Cortex of kidney (tissue), 1 donor: ENCODE measurements at places on chromosomes 4 and X.

GRCh38 chr4:76511947-76512346, 76.9 kb downstream of the SHROOM3 start:
- DNase-seq, result no peak

DNA sequence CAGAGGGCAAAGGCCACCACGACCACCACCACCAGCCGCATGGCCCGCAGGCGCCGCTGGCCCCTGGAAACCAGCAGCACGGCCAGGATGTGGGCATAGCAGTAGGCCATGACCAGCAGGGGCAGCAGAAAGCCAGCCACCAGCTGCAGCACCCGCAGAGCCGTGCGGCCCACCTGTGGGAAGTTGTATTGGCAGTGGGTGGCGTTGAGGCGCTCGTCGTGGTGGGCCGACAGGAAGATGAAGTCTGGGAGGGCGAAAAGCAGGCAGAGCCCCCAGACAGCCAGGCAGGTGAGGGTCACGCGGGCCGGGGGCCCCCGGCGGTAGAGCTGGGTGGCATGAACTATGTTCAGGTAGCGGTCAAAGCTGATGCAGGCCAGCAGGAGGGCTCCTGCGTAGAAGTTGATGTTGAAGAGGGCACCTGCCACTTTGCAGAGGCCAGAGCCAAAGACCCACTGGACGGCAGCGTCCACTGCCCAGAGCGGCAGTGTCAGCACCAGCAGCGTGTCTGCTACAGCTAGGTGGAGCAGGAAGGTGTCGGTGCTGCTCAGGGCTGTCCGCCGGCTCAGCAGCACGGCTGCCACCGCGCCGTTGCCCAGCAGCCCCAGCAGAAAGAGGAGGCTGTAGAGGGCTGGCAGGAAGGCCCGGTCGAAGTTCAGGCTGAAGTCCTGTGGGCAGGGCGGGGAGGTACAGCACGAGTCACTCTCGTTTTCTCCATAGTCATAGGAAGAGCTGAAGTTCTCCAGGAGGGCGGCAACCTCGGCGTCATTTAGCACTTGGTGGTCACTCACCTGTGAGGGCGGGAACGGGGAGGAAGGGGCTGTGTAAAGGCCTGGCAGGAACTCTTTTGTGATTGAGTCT, 1.4 kb downstream of the CXCR3 start:
- DNase-seq, result no peak

- DNase-seq, result no peak
These were observed 52.9 kb upstream of the TENM3 start for GRCh38 chr4:182190306-182190705.

GRCh38 chr4:121321466-121321865, 59.4 kb downstream of the QRFPR start:
- DNase-seq, result no peak

DNA sequence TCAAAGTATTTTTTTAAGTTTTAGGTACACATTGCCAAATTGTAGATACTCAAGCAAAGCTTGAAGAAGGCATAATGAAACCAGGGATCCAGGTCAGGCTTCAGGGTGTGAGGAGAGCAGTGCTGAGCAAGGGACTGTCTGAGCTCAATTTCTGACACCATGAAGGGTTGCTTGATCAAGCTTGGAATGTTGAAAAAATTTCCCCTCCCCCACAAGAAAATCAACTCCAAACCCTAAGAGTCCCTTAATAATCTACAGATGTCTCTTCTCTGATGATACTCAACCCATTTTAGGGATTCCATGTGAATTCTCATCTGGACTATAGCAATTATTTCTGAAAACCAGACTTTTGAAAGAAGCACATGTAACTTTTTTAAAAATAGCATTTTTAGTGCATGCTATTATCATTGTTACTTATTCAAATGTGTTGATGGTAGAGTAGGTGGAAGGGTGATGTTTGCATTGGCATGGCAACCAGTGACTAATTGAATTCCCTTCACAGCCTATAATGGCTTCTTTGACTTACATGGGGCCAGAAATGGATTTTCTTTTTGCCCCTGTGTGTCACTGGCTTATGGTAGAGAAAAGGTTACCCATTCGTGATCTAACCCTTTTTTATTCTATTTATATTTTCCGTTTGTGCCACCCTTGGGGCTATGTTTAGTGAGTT, 252.0 kb downstream of the FBXW7 start:
- DNase-seq, result no peak

- DNase-seq, result no peak
These were observed 21.4 kb downstream of the HELT start for GRCh38 chr4:185039508-185040273.

GRCh38 chr4:15007201-15007600, 4.9 kb downstream of the CPEB2 start:
- no peak for DNase-seq

DNA sequence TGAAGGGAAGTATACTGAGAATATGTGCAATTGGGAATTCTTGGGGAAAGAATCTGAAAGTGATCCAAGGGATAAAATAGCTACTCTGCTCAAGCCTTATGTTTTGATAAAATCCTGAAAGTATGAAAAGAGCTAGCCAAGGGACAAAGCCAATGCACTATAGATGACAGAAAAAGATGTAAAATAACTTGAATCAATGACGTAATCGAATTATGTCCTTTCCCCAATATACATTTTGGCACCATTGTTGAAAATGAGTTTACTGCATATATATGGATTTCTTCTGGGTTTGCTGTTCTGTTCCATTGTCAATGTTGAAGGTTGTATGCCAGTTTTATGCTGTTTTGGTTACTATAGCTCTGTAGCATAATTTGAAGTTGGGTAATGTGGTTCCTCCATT, 407.3 kb downstream of the DCAF12L2 start:
- no peak for DNase-seq

GRCh38 chr4:26061248-26061986, 147.4 kb downstream of the SMIM20 start:
- no peak for DNase-seq

DNA sequence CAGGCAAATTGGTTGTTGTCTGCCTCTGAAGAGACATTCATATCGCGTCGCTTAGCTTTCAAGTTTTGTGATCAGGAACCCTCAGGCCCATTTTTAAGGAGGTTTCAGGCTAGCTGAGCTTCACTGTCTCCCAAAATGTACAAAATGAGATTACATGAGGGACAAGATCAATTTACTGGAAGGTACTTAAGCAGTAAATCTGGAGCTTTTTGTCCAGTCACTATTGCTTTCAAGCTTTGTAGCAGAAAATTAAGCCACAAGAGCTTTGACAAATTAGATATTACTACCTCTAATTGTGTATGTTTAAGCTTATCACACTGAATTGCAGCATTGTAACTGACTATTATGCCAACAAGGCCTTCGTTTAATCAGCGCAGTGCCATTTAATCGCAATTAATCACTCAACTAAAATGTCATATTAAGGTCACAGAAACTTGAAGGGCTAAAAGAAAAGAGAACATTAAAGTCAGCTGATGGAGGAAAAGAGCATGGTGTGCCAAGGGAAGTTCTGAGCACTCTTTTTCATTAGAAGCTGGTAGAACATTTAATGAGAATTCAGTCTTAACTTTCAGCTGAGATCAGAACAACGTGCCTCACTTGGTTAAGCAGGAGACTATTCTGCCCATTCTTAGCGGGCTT, 353.0 kb downstream of the FBXO8 start:
- DNase-seq, result no peak

- DNase-seq, result no peak
These were observed 601 bp downstream of the INPP4B start for GRCh38 chr4:142845293-142846107.

GRCh38 chrX:136779346-136779781, 1.4 kb downstream of the ARHGEF6 start:
- no peak for DNase-seq

DNA sequence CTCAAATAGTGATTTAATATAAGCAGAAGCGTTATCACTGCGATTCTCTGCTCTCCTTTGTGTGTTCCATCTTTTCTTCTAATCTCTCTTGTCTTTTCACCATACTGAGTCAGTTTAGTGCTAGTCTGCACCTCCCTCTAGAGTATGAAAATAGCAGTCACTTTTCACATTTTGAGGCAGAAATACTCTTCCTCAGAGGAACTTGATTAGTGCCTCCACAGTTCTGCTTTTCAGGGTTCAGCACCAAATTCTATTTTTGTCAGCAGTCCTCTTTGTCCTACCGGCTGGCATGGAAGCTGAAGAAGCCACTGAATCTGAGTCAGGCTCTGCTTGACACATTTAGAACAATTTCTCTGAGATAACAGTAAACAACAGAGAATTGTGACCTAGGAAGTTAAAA, 49.7 kb upstream of the ANKRD17 start:
- DNase-seq, result no peak

DNA sequence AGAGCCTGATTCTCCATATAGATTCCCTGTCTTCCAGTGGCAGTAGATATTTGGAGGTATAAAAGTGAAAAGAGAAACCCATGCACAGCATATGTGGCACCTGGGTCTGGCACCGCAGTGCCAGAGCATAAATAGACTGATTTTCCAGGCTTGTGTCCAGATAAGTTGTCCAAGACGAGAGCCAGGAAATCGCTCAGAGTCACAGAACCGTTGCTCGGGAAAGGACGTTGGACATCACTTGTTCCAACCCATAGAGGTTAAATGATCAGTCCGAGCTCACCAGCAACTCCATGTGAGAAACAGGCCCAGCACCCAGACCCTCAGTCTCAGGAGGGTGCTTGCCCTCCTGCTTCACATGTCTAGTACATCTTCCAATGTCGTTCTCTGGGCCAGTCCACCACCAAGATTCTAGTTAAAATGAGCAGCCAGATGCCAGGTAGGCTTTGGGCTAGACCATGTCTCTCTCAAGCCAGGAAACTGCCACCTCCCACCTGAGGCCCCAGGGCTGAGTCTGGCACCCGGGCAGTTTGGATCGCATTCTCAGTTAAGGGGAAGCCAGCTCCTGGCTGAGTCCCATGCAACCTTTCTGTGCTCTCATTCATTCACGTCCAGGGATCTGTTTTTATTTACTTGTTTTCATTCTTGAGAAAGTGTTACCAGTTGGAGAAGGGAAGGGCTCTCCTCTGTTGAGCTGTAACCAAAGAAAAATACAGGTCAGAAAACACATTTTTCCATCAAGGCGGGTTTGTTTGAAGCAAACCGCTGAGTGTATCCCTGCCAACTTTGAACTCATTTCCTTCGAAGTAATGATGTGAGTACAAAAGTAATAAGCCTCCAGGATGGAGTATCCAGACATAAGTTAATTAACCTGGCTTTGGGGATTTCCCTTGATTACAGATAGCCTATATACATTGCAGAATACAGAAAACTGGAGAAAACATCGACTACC, 91.7 kb downstream of the PHOX2B start:
- no peak for DNase-seq

- no peak for DNase-seq
These were observed 366.2 kb downstream of the FBXW7 start for GRCh38 chr4:152169683-152170082.

DNA sequence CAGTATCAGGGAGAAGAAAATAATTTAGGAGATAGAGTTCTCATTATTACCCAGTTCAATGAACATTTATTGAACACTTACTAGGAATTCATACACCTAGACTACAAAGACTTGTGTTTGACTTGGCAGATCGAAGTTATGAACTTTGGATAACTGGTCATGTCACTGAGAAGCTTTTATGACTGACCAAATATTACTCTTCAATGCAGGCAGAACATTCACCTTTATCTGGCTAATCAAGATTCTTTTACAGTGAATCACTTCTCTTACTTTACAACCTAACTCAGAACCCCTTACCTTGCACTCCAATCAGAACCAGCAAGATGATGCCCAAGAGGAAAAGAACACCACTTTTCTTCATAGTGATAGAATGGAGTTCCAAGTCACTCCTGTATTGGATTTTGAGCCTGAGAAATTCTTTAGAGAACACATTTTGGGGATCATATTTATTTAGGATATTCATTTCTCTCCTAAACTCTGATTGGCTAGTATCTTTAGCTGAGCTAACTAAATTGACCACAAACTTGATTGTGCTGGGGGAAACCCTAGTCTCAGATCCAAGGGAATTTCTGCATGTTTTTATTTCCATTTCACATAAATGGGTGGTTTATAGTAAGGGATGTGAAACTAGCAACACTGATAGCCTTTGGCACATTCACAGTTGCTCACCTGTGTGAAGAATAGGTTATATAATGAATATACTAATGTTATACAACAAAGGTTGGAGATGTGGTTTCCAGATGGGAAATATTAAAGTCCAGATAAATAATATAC, at the start of gene CXCL9:
Gene CXCL9 (minus strand): TSS at position 421 of the 774 bp plus-strand sequence. CDS start 60 bp downstream, at position 361.
- no peak for DNase-seq

- DNase-seq, result no peak
These were observed 14.0 kb upstream of the TMEM156 start for GRCh38 chr4:39046249-39046648.
